ENCODE measurements at places on chromosomes 4 and X.

DNA sequence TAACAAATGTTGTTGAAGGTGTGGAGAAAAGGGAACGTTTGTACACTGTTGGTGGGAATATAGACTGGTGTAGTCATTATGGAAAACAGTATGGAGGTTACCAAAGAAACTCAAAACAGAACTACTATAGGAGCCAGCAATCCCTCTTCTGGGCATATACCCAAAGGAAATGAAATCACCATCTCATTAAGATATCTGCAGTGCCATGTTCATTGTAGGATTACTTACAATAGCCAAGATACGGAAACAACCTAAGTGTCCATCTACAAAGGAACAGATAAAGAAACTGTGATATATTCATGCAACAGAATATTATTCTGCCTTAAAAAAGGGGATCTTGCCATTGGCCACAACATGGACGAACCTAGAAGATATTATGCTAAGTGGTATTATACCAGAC lies 22.2 kb downstream of the APBB2 start:
- no peaks in the 10 kb centered on the region for H3K27me3 ChIP-seq
- peaks cover 22% of the 10 kb centered on the region for H3K4me1 ChIP-seq
- no peak overlapping the region for H3K4me3 ChIP-seq
- H3K36me3 ChIP-seq = no peaks in the 10 kb centered on the region
- DNase-seq = no peak

DNA sequence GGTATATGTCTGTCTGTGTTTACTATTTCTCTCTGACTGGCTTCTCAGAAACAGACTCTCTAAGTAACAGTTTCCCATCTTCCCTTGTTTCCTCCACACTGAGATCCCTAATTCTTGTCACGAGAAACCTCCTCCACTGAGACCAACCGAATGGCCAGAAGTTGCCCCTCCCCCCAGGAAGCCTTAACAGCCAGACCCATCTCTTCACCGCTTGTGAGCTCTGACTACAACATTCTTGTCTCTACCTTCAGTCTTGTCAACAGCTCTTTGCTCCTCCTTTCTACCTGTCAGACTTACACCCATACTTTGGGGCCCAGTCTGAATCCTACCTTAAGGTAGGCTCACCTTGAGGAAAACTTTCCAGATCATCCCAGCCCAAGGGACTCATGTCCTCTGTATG lies 90.8 kb downstream of the NHSL2 start:
- H3K4me3 ChIP-seq = peak overlapping the region; percentile 29
- peak; percentile 21 for DNase-seq
- peaks cover 65% of the 10 kb centered on the region for H3K4me1 ChIP-seq
- H3K27ac ChIP-seq = peak overlapping the region; percentile 95

GRCh38 chr4:39635023-39635422 lies 3.6 kb downstream of the SMIM14 start:
- H3K36me3 ChIP-seq = no peaks in the 10 kb centered on the region
- peak overlapping the region; percentile 87 for H3K27ac ChIP-seq
- peaks cover 58% of the 10 kb centered on the region for H3K4me1 ChIP-seq
- H3K27me3 ChIP-seq = no peaks in the 10 kb centered on the region
- DNase-seq = peak; percentile 40
- H3K4me3 ChIP-seq = peak overlapping the region; percentile 50

- H3K27me3 ChIP-seq = no peaks in the 10 kb centered on the region
- H3K4me3 ChIP-seq = peak overlapping the region; percentile 1
- H3K36me3 ChIP-seq = peaks cover 27% of the 10 kb centered on the region
- peaks cover 66% of the 10 kb centered on the region for H3K4me1 ChIP-seq
Measured at GRCh38 chrX:45788941-45789348, 588.3 kb upstream of the DIPK2B start.

DNA sequence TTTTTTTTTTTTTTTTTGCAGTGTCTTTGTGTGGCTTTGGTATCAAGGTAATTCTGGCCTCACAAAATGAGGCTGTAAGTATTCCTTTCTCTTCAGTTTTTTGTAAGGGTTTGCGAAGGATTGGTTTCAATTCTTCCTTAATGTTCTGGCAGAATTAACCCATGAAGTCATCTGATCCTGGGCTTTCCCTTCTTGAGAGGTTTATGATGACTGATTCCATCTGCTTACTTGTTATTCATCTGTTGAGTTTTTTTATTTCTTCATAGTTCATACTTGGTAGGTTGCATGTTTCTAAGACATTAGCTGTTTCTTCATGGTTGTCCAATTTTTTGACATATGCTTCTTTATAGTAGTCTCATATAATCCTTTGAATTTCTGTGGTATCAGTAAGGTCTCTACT lies 181.4 kb upstream of the PDE5A start:
- peaks cover 3% of the 10 kb centered on the region for H3K36me3 ChIP-seq
- no peak overlapping the region for H3K27ac ChIP-seq
- H3K4me1 ChIP-seq = no peaks in the 10 kb centered on the region

- no peak overlapping the region for H3K4me3 ChIP-seq
- H3K4me1 ChIP-seq = peaks cover 12% of the 10 kb centered on the region
- no peak for DNase-seq
- H3K27ac ChIP-seq = no peak overlapping the region
- peaks cover 11% of the 10 kb centered on the region for H3K36me3 ChIP-seq
Measured at GRCh38 chrX:7102119-7102518, 45.4 kb upstream of the STS start.

DNA sequence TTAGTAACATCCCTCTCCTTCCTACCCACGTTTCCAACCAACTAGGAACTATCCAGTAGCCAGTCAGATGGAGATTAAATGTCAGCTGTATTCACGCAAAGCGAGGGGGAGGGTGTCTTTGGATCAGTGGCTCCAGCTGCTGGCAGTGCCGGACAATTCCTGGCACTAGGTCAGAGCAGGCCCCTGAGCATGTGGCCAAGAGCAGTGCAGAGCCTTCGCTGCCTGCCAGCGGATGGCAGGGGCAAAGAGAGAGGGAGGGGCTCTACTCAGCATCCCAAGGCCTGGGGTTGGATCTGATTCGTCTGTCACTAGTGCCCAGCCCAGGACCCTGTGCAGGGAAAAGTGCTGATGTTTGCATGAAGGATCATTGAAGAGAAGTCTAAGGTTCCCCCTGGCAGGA lies 28.7 kb upstream of the JAKMIP1 start:
- H3K4me1 ChIP-seq = no peaks in the 10 kb centered on the region
- H3K27ac ChIP-seq = no peak overlapping the region
- H3K27me3 ChIP-seq = no peaks in the 10 kb centered on the region
- H3K4me3 ChIP-seq = no peak overlapping the region
- DNase-seq = no peak

DNA sequence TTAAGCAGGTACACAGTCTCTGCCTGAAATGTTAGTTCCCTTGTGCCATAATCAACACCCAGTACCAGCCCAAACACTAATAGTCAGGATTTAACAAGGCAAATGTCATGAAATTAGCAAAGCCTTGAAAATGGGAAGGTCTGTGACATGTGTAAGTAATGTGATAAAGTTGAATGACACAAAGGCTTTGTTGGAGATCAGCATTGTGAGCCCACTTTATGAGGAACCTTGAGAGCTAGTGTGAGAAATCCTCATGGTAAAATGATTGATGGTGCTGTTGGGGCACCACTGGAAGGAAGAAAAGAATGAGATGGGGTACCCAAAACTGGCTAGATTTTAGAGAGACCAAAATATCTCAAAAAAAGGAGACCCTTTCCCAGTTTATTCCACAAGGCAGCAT lies 3.3 kb upstream of the LIN54 start:
- peak overlapping the region; percentile 78 for H3K4me3 ChIP-seq
- H3K27ac ChIP-seq = no peak overlapping the region
- no peaks in the 10 kb centered on the region for H3K36me3 ChIP-seq
- peaks cover 13% of the 10 kb centered on the region for H3K27me3 ChIP-seq
- DNase-seq = no peak

GRCh38 chr4:85784348-85784747 lies 309.4 kb downstream of the ARHGAP24 start:
- no peak for DNase-seq
- peaks cover 9% of the 10 kb centered on the region for H3K4me1 ChIP-seq
- no peak overlapping the region for H3K4me3 ChIP-seq
- no peaks in the 10 kb centered on the region for H3K36me3 ChIP-seq

- no peak overlapping the region for H3K4me3 ChIP-seq
- no peak overlapping the region for H3K27ac ChIP-seq
- H3K27me3 ChIP-seq = peaks cover 6% of the 10 kb centered on the region
- DNase-seq = no peak
- no peaks in the 10 kb centered on the region for H3K4me1 ChIP-seq
Measured at GRCh38 chrX:11351375-11352295, 58.4 kb downstream of the AMELX start.

GRCh38 chr4:1761130-1761689 lies 31.9 kb upstream of the FGFR3 start:
- H3K27ac ChIP-seq = no peak overlapping the region
- no peak overlapping the region for H3K4me3 ChIP-seq
- H3K4me1 ChIP-seq = peaks cover 4% of the 10 kb centered on the region
- no peak for DNase-seq

DNA sequence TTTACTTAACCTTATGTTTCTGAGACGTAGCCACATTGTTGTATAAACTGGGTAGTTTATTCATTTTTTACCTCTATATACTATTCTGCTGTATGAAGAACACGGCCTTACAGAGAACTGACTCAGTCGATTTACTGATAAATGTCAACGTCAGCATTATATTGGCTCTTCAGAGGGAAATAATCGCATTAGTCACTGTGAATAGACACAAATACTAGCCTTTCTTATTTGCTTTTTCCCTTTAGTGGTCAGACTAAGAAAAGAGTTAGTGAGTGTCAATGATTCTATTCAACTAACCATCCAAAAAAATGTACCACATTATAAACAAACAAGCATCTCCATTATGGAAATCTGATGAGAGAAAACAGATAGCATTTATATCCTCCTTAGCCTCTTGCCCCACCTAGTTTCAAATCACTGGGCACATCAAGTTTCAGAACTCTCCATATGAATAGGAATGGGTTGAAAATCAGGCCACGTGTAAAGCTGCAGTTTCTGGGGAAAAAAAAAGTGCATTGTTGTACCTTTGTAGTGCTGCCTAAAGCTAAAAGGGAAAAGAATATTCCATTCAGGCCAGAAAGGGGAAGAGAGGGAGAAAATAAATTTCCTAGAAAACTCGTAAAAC lies 146.7 kb upstream of the VCX3A start:
- peaks cover 11% of the 10 kb centered on the region for H3K36me3 ChIP-seq
- no peak for DNase-seq
- H3K4me3 ChIP-seq = no peak overlapping the region
- H3K4me1 ChIP-seq = peaks cover 29% of the 10 kb centered on the region
- no peaks in the 10 kb centered on the region for H3K27me3 ChIP-seq

- no peak overlapping the region for H3K27ac ChIP-seq
- DNase-seq = no peak
- H3K36me3 ChIP-seq = no peaks in the 10 kb centered on the region
- no peaks in the 10 kb centered on the region for H3K27me3 ChIP-seq
- H3K4me1 ChIP-seq = peaks cover 10% of the 10 kb centered on the region
Measured at GRCh38 chr4:2074588-2074987, 15.5 kb downstream of the NAT8L start.

DNA sequence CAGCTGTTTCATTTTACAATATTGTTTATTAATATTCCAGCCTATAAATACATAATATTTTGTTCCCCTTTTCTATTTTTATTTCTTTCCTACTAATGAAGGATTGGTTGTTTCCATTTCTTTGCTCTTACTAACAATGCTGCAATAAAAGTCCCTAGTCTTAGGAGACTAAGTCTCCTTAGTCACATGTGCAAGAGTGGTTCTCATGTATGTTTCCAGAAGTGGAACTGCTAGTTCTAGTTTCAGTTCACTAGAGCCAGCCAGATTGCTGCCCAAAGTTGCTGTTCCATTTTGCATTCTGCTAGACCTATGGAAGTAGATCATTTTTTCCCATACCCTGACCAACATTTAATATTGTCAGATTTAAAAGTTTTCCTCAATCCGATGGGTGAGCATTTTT lies 44.3 kb downstream of the CNGA1 start:
- H3K4me3 ChIP-seq = no peak overlapping the region
- no peaks in the 10 kb centered on the region for H3K27me3 ChIP-seq
- no peak for DNase-seq
- no peaks in the 10 kb centered on the region for H3K36me3 ChIP-seq
- no peaks in the 10 kb centered on the region for H3K4me1 ChIP-seq

GRCh38 chr4:24245491-24245820 lies 338.9 kb downstream of the DHX15 start:
- DNase-seq = no peak
- no peak overlapping the region for H3K4me3 ChIP-seq
- H3K4me1 ChIP-seq = peaks cover 27% of the 10 kb centered on the region
- H3K36me3 ChIP-seq = no peaks in the 10 kb centered on the region

GRCh38 chrX:155755706-155756337 lies 125.3 kb upstream of the VAMP7 start:
- peaks cover 17% of the 10 kb centered on the region for H3K36me3 ChIP-seq
- no peak for DNase-seq
- H3K4me1 ChIP-seq = 0 out of 2 replicates have a peak, but pooled peaks cover 4% of the 10 kb centered on the region
- H3K27me3 ChIP-seq = no peaks in the 10 kb centered on the region
- no peak overlapping the region for H3K27ac ChIP-seq
- no peak overlapping the region for H3K4me3 ChIP-seq

- peaks cover 34% of the 10 kb centered on the region for H3K36me3 ChIP-seq
- no peak overlapping the region for H3K4me3 ChIP-seq
- no peak overlapping the region for H3K27ac ChIP-seq
- DNase-seq = peak; percentile 3
- H3K4me1 ChIP-seq = no peaks in the 10 kb centered on the region
Measured at GRCh38 chr4:2829933-2830451, 13.7 kb upstream of the ADD1 start.

GRCh38 chr4:96347582-96347981 lies 507.7 kb downstream of the PDHA2 start:
- H3K27me3 ChIP-seq = no peaks in the 10 kb centered on the region
- no peak for DNase-seq
- H3K36me3 ChIP-seq = peaks cover 18% of the 10 kb centered on the region
- no peak overlapping the region for H3K4me3 ChIP-seq

DNA sequence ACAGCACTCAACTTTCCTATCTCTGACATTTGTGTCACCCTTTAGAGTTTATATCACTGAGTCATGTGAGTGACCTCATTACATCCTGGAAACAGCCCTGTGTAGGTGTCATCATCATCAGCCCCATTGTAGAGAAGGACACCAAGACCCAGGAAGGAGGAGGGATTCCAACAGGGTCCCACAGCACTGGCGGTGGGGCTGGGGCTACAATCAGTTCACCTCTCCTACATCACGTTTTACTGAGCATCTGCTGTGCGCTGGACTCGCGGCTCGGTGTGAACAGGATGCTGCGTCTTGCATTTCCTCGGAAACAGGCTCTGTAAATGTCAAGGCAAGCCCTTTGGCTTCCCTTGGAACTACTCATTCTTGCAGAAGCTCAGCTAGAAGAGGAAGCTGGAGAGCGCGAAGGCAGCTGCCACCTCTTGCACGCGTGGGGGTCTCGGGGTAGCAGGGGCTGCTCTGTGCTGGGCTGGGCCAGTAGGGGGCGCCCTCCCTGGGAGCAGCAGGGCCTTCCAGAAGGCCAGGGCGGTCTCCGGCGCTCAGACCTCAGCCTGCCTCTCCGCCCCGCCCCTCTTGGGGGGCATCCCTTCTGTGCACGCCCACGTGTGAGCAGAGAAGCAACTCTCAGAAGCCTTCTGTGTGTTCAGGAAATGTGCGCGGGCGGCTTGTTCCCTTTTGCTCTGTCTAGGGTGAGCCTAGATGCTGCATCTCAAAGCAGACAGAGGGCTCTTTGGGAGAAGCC lies 29.0 kb downstream of the REELD1 start:
- no peaks in the 10 kb centered on the region for H3K36me3 ChIP-seq
- H3K4me3 ChIP-seq = no peak overlapping the region
- peak; percentile 84 for DNase-seq
- H3K27me3 ChIP-seq = no peaks in the 10 kb centered on the region
- H3K27ac ChIP-seq = no peak overlapping the region
- peaks cover 12% of the 10 kb centered on the region for H3K4me1 ChIP-seq

- peaks cover 25% of the 10 kb centered on the region for H3K4me1 ChIP-seq
- H3K4me3 ChIP-seq = no peak overlapping the region
- H3K27ac ChIP-seq = no peak overlapping the region
Measured at GRCh38 chr4:575281-576141, 584 bp downstream of the TMEM271 start.

- peaks cover 18% of the 10 kb centered on the region for H3K4me1 ChIP-seq
- peak overlapping the region; percentile 88 for H3K4me3 ChIP-seq
- peak overlapping the region; percentile 80 for H3K27ac ChIP-seq
Measured at GRCh38 chrX:103404231-103405008, 28.1 kb downstream of the BEX3 start.

All from WTC11 (cell line).